ENCODE measurements at places on chromosomes 2 and 18.

- DNase-seq = no peak
Measured at GRCh38 chr18:52060607-52061304, 279.2 kb upstream of the DCC start.

DNA sequence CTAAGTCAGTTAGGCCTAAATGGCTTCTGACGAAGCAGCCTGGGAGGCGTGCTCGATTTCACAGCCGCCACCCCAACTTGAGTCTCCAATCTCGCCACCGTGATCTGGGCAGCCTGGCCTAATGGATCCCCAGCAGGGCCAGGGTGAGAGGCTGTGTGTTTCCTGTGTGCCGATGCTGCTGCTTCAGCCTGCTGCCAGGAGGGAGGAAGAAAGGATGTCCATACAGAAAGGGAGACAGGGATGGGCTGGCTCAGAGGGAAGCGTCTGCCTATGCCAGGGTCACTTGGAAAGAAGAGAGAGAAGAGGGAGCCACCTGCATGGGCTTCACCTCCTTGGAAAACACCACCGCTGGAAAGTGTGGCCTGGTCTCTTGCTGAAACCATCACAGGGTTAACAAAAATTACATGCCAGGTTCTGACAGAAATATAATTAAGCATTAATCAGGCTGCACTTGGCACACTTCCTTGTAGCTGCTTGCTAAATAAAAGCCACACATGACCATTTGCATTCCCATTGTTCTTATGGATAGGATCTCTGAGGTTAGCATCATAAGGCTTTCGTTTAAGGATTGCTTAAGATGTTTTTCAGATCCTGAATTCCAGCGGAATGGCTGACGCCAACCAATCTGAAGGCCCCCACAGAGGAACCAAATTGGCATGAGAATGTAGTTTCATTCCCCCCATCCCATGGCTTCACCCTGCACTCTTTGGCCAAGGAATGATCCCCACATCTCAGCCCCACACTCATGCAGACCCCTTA lies 108.8 kb upstream of the SLC1A4 start:
- no peak for DNase-seq

GRCh38 chr2:27042159-27042661 lies 9.3 kb upstream of the AGBL5 start:
- DNase-seq = no peak

DNA sequence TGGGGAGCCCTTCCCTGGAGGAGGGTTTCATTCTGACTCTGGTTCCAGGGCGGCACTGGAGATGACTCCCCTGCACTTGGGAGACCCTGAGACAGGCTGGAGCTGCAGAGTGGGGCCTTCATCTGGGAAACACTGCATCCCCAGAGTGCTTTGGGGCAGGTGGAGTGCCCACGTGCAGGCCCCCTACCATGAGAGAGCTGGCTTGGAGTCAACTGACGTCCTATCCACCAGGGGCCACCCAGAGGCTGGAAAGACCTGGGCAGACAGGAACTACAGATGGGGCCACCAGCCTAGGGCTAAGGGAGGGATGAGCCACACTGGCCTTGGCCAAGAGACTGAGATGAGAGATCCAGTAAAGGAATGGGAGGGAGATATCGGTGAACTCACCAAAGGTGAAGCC lies 153.8 kb downstream of the ASB1 start:
- DNase-seq = no peak

GRCh38 chr18:8602040-8602439 lies 7.2 kb upstream of the RAB12 start:
- no peak for DNase-seq

- no peak for DNase-seq
Measured at GRCh38 chr2:168314236-168314635, 66.8 kb upstream of the STK39 start.
